ENCODE measurements at places on chromosomes 1 and 21. TPM values are rescaled to one million over a fixed set of nuclear protein-coding genes. Genes with fewer than 3 reads are reported as not detected.

The AADACL3 gene
- total RNA-seq, result not detected

The CKS1B gene
- total RNA-seq, result 36.5 TPM

The ATP6V1G3 gene
- not detected for total RNA-seq

The PHF13 gene
- total RNA-seq, result 23.7 TPM

The FCRLB gene
- total RNA-seq, result 0.72 TPM

The HSD3B2 gene
- total RNA-seq, result not detected

The SH3D21 gene
- 16.3 TPM for total RNA-seq

The ARMH1 gene
- total RNA-seq, result 2.5 TPM

The MAP1LC3C gene
- 3.4 TPM for total RNA-seq

The C8A gene
- not detected for total RNA-seq

GRCh38 chr1:53395671-53396215 lies 63.5 kb upstream of the DMRTB1 start:
- H3K4me1 ChIP-seq, result no peaks in the 10 kb centered on the region
- H3K27ac ChIP-seq, result no peak overlapping the region
- peaks cover 12% of the 10 kb centered on the region for H3K27me3 ChIP-seq
- H3K36me3 ChIP-seq, result no peaks in the 10 kb centered on the region
- DNase-seq, result no peak

DNA sequence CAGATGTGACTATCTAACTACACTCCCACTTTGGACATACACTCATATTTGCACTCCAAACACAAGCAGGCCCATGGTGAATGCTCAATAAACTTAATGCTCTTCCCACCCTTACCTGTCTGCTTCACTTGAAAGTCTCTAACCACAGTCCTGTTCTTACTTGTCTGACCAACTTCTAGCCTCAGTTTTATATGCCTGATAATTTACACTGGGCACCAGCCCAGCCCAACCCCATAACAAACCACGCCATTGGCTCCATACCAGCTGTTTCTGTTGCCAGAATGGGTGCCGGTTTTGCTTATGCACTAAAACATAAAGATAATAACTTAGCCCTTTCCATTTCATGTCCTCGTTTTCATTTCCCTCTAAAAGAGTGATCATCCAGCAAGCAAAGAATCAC lies 395.4 kb downstream of the NTNG1 start:
- H3K36me3 ChIP-seq, result no peaks in the 10 kb centered on the region
- no peaks in the 10 kb centered on the region for H3K27me3 ChIP-seq
- H3K4me3 ChIP-seq, result no peak overlapping the region
- H3K4me1 ChIP-seq, result no peaks in the 10 kb centered on the region

DNA sequence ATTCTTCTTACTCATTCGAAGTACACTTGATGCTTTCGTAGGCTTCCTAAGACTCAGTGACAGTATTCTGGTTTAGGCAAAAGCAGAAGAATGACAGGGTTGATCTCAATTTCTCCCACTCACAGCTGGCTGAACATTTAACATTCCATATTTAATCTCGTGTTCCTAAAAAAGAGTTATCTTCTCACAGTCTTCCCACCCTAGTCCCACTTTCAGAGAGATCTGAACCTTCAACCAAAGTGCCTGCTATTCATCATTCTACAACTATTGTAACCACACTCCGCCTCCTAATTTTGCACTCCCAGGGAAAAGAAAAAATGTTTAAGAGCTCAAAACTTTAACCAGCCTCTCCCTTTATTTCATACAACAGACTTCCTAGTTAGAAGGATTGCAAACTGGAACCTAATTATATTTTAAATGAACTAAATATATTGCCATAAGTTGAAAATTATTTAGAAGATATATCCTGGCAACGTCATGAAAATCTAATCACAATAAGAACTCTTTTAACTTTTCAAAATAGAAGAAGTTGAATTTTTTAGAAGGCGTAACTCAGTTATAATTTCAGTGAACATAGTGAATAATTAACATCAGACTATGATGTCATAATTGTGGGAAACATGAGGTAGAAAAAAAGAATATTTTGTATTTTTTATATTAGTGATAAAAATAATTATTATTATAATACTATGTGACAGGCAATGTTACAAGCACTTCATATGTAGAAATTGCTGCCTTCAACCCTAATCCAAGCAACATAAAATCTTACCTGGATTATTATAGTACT lies 540.9 kb upstream of the ADGRL2 start:
- DNase-seq, result no peak
- no peaks in the 10 kb centered on the region for H3K4me1 ChIP-seq
- H3K36me3 ChIP-seq, result no peaks in the 10 kb centered on the region
- H3K4me3 ChIP-seq, result no peak overlapping the region

GRCh38 chr1:215279682-215280081 lies 197.1 kb downstream of the KCNK2 start:
- no peak overlapping the region for H3K27ac ChIP-seq
- H3K4me3 ChIP-seq, result no peak overlapping the region
- H3K27me3 ChIP-seq, result no peaks in the 10 kb centered on the region
- H3K36me3 ChIP-seq, result no peaks in the 10 kb centered on the region
- no peak for DNase-seq

DNA sequence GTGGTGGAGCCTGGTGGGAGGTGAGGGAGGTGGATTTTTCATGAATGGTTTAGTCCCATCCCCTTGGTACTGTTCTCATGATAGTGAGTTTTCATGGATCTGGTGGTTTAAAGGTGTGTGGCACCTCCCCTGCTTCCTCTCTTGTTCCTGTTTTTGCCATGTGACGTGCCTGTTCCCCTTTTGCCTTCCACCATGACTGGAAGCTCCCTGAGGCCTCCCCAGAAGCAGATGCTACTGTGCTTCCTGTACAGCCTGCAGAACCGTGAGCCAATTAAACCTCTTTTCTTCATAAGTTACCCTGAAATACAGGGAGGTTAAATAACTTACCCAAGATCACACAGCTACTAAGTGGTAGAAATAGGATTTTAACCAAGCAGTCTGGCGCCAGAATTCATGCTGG lies 4.3 kb upstream of the HEYL start:
- H3K36me3 ChIP-seq, result no peaks in the 10 kb centered on the region
- H3K4me3 ChIP-seq, result no peak overlapping the region
- peaks cover 7% of the 10 kb centered on the region for H3K27me3 ChIP-seq
- no peak overlapping the region for H3K27ac ChIP-seq

DNA sequence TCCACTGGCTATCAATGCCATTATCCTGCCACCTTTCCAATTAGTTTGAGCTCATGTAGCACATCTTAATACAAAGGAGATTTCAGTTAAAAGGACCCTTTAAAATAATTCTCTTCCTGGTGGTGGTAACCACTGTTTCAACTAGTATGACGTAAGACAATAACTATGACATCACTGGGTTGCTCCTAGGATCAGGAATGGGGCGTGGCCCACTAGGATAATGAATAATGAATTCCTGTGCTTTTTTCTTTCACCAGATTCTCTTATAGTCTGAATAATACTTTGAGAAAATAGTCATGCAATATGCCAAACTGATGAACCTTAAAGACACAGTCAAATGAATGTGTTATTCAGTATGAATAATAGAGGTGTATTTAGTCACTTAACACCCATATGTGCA lies 10.6 kb upstream of the KIFAP3 start:
- H3K27me3 ChIP-seq, result no peaks in the 10 kb centered on the region
- no peak overlapping the region for H3K4me3 ChIP-seq
- H3K27ac ChIP-seq, result no peak overlapping the region

- DNase-seq, result no peak
- peaks cover 5% of the 10 kb centered on the region for H3K27me3 ChIP-seq
- H3K27ac ChIP-seq, result no peak overlapping the region
Measured at GRCh38 chr1:114259511-114260160, 106.0 kb upstream of the SYT6 start.

GRCh38 chr1:238581332-238581731 lies 690.6 kb upstream of the ZP4 start:
- no peaks in the 10 kb centered on the region for H3K27me3 ChIP-seq
- no peaks in the 10 kb centered on the region for H3K4me1 ChIP-seq
- H3K36me3 ChIP-seq, result no peaks in the 10 kb centered on the region
- DNase-seq, result no peak

- H3K27me3 ChIP-seq, result no peaks in the 10 kb centered on the region
- no peaks in the 10 kb centered on the region for H3K4me1 ChIP-seq
- no peaks in the 10 kb centered on the region for H3K36me3 ChIP-seq
- H3K4me3 ChIP-seq, result no peak overlapping the region
- no peak overlapping the region for H3K27ac ChIP-seq
Measured at GRCh38 chr1:238370599-238370998, 479.9 kb upstream of the ZP4 start.

DNA sequence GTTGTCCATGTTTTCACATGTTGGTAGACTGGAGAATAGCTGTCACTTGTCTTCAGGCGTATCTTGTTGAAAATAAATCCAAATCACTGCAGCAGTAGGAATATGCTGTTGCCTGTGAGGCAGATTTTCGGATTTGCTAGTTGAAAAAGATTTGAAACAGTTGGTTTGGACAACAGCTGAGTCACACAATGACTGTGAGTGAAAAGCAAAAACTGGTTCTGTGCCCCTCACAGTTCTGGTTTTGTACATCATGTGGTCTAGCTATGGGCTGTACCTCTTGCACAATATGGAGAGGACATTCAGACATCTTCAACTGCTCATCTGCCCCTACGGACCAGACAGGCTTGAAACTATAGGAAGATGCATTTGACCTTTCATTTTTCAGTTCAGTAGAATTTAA lies 1.8 kb downstream of the ARF1 start:
- peaks cover 55% of the 10 kb centered on the region for H3K4me1 ChIP-seq
- no peaks in the 10 kb centered on the region for H3K27me3 ChIP-seq
- H3K4me3 ChIP-seq, result peak overlapping the region; percentile 97
- DNase-seq, result peak; percentile 42

- no peaks in the 10 kb centered on the region for H3K27me3 ChIP-seq
- H3K27ac ChIP-seq, result peak overlapping the region; percentile 85
- peaks cover 9% of the 10 kb centered on the region for H3K36me3 ChIP-seq
- H3K4me3 ChIP-seq, result no peak overlapping the region
- peak; percentile 92 for DNase-seq
Measured at GRCh38 chr1:10253755-10254154, 43.4 kb downstream of the KIF1B start.

- no peaks in the 10 kb centered on the region for H3K36me3 ChIP-seq
- H3K4me3 ChIP-seq, result no peak overlapping the region
- H3K27ac ChIP-seq, result no peak overlapping the region
Measured at GRCh38 chr1:231855926-231856325, 229.3 kb downstream of the DISC1 start.

GRCh38 chr1:27029517-27029916 lies 16.9 kb upstream of the TENT5B start:
- H3K27me3 ChIP-seq, result no peaks in the 10 kb centered on the region
- H3K4me3 ChIP-seq, result no peak overlapping the region
- peaks cover 14% of the 10 kb centered on the region for H3K4me1 ChIP-seq
- H3K36me3 ChIP-seq, result no peaks in the 10 kb centered on the region
- no peak overlapping the region for H3K27ac ChIP-seq

DNA sequence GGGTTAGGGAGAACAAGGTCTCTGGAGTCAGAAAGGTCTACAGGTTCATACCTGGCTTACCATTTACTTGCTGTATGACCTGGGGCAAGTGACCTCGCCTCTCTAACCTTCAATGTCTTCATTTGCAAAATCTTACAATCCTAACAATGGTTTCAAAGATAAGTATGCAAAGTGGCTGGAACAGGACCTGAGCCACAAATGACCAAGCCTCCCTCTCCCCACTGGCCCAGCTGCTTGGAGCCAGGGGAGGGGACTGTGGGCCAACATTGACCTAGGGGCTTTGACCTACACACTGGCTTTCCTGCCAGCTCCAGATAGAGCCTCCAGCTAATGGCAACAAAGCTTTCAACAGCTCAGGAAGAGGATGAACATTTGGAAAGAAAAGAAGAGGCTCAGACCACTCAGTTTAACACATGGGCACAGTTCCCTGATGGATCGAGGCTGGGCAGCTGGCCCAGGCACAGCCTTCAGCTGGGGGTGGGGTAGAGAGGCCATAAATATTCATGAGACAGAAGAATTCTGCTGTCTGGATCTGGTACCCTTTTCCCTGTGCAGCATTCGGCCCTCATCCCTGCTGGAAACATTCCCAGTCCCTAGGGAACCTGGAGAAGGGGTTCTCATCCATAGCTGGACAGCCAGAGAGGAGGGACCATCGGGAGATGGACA lies 12.9 kb downstream of the PTAFR start:
- H3K27me3 ChIP-seq, result no peaks in the 10 kb centered on the region
- no peaks in the 10 kb centered on the region for H3K36me3 ChIP-seq
- peak; percentile 36 for DNase-seq

- H3K4me3 ChIP-seq, result peak overlapping the region; percentile 75
- peaks cover 5% of the 10 kb centered on the region for H3K4me1 ChIP-seq
- no peak overlapping the region for H3K27ac ChIP-seq
- peaks cover 26% of the 10 kb centered on the region for H3K27me3 ChIP-seq
Measured at GRCh38 chr1:45206808-45207623, 611 bp upstream of the ZSWIM5 start.

- no peak overlapping the region for H3K4me3 ChIP-seq
- no peak overlapping the region for H3K27ac ChIP-seq
- H3K36me3 ChIP-seq, result no peaks in the 10 kb centered on the region
- no peak for DNase-seq
- no peaks in the 10 kb centered on the region for H3K4me1 ChIP-seq
Measured at GRCh38 chr1:31866450-31867032, 50.7 kb upstream of the SPOCD1 start.

DNA sequence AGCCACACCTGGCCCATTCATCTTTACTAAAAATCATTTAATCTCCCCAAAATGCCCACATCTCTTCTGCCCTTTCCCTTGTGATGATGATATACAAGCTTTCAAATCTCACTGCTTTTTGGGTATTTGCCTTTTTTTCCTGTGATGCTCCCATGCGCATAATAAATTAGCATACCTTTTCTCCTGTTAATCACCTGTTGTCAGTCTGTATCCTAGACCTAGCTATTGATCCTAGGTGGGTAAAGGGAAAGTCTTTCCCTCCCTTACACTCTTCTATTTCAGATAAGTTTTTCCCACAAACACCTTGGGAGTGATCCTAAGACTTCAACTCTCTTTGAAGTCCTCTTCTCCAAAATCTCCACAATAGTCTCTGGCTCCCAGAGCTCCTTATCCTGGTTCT lies 12.0 kb upstream of the SLC35A3 start:
- DNase-seq, result no peak
- no peaks in the 10 kb centered on the region for H3K27me3 ChIP-seq
- no peak overlapping the region for H3K4me3 ChIP-seq
- H3K27ac ChIP-seq, result no peak overlapping the region
- no peaks in the 10 kb centered on the region for H3K4me1 ChIP-seq
- no peaks in the 10 kb centered on the region for H3K36me3 ChIP-seq

DNA sequence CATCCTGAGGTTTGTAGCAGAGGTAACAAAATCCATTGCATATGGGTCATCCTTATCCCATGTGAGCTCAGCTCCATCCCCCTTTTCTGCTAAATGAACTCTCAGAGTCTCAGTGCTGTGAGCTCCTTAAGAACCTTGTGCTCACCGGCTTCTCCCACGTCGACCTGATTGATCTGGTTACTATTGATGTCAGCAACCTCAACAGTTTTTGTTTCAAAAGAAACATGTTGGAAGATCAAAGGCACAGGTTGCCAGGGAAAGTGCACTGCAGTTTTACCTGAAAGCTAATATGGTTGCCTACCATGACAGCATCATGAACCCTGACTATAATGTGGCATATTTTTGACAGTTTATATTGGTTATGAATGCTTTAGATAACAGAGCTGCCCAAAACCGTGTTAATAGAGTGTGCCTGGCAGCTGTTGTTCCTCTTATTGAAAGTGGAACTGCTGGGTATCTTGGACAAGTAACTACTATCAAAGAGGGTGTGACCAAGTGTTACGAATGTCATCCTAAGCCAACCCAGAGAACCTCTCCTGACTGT lies 131.4 kb downstream of the HS2ST1 start:
- no peaks in the 10 kb centered on the region for H3K36me3 ChIP-seq
- no peaks in the 10 kb centered on the region for H3K27me3 ChIP-seq
- no peak overlapping the region for H3K27ac ChIP-seq
- H3K4me1 ChIP-seq, result no peaks in the 10 kb centered on the region
- peak; percentile 55 for DNase-seq

- no peaks in the 10 kb centered on the region for H3K4me1 ChIP-seq
- H3K4me3 ChIP-seq, result no peak overlapping the region
- no peak overlapping the region for H3K27ac ChIP-seq
- H3K27me3 ChIP-seq, result no peaks in the 10 kb centered on the region
- DNase-seq, result no peak
Measured at GRCh38 chr21:43696214-43696613, 22.7 kb upstream of the PDXK start.

Measured in astrocyte (in vitro differentiated cells and primary cell).